ENCODE measurements at places on chromosomes 12 and 14.
A peak's percentile ranks its signal among the peaks of the same experiment; 100 is the strongest.

GRCh38 chr14:105220699-105221597 lies 27.4 kb upstream of the BTBD6 start:
- no peak for DNase-seq

DNA sequence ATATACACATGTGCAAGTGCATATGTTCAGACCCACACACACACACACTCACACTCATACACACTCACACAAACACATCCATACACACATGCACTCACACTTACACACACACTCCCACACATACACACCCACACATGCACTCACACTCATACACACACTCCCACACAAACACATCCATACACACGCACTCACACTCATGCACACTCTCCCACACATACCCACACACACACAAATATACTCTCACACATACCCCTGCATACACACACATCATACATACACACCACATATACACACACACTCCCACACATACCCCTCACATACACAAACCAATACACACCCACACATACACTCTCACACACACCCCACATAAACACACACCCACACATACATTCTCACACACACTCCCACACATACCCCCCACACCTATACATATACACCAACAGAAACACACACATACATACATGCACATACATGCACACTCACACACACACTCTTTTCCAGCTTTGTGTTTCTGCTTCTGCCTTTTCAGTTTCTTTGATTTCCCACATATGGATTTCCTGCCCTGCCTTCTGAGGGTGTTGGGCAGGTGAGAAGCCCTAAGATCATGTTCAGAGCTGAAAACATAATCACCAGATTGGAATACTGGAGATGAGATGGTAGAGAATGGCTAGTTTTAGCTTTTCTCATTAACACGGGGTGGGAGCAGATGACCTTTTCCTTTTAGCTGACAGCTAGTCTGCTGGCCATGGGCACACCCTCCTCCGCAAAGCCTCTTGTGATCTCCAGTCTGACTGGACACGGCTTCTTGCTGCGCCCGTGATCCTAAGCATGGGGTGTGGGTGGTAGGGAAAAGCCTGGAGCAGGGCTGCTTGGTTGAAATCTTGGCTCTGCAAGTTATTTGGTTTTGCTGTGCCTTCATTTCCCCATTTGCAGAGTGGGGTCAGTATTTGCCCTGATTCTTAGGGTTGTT lies 214.0 kb downstream of the CHST11 start:
- no peak for DNase-seq

DNA sequence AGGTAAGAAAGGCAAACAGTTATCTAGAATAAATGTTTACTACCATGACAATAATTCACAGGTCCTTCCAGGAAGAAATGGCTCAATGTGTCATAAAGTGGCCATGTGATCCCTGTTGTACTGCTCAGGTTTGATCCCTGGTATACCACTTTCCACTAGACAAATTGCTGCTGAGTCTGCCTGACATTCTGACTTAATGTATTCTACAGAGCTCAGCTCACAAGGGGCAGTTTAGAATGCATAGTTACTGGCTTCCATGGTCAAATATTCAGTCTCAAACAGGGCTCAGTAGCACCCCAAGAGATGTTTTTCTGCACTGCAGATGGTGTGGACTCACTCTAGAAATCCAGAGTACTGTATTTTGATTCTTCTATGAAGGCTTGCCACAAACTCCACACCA lies 21.8 kb downstream of the TSHR start:
- DNase-seq: no peak

DNA sequence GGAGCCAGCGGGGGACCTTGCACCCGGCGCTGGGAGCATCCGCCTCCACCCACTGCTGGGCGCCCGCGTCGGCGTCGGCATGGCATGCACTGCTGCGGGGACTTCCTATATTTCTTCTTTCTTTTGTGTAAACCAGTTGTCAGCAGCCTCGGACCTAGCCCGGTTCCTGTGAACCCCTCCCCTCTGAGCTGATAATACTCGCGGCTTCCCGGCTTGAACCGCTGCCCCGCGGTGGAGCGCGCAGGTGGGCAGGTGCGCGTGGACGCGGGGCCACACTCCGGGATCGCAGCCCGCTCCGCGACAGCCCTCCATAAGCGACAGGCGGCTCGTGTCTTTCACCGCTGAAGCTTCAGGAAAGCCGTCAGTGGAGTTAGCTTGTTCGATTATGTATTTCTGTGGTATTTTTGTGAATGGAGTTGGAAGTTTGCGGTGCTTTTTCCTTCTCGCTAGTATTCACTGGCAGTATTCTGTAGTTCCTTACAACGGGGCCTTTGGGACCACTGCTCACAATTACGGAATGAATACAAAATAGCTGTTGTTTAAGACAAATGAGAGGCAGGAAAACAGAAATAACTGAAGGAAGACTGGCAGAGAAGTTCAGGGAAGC lies 870 bp downstream of the BMAL2 start:
- DNase-seq: no peak

- DNase-seq: no peak
Observed at GRCh38 chr12:82800185-82800584, 113.5 kb downstream of the TMTC2 start.

GRCh38 chr12:117212563-117213190 lies 22.4 kb upstream of the FBXO21 start:
- peak; percentile 30 for DNase-seq

DNA sequence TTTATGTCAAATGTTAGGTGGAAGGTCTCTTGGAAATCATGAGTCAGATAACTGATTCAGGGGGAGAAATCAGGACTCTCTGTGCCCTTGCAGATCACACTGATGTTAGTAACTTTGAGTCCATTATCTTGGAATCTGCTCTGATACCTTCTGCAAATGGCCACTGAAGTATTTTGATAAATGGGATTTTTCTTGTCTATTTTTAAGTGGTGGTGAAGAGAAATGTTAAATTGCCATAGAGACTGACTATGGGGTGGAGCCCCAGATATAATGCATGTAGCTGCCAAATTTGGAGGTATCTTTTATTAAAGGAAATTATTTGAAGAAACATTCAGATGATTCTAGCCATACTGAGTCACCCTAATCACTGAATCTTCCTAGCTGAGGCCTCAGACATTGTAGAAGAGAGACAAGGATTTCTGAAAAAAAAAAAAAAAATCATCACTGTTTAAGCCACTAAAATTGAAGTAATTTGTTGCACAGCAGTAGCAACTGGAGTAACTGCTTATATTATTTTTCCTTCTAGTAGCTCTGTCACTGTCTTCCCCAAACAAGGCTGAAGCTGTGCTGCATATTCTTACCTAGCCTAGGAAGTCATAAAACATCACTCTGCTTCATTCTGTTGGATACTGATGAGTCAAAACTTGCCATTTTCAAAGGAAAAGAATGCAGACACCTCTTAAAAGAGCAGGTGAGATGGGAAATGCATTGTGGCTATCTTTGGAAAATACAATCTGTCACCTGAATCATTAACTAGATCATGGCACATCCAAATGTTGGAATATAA lies 36.0 kb upstream of the CLEC14A start:
- DNase-seq: no peak

DNA sequence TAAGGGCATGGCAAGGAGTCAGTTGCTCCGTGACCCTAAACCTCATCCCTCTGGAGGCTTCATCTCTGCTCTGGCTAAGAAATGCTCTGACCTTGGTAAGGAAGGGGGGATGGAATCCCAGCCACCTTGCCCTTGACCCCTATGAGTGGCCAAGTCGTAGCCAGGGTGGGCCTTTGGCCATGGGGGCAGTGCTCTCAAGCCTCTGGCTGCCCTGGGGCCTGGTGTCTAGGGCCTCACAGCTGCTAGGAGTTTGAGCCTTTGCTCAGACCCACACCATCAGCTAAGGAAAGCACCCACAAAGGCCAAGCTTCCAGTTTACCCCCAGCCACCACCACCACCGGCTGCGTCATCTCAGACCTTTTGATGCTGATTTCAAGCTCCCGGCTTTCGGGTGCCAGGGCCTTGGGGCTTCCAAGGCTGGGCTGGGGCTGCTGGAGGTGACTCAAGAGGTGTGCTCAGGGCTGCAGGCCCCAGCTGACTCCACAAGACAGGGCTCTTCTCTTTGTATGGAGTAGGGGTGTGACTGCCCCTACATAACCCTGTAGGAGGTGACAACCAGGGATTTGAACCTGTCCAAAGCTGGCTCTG lies 3.7 kb downstream of the ASB2 start:
- DNase-seq: no peak

- no peak for DNase-seq
Observed at GRCh38 chr12:101769865-101770264, 30.6 kb upstream of the SYCP3 start.

- DNase-seq: no peak
Observed at GRCh38 chr12:65432114-65432513, 153.6 kb downstream of the MSRB3 start.

- DNase-seq: peak; percentile 46
Observed at GRCh38 chr12:121530600-121531355, 50.0 kb downstream of the KDM2B start.

DNA sequence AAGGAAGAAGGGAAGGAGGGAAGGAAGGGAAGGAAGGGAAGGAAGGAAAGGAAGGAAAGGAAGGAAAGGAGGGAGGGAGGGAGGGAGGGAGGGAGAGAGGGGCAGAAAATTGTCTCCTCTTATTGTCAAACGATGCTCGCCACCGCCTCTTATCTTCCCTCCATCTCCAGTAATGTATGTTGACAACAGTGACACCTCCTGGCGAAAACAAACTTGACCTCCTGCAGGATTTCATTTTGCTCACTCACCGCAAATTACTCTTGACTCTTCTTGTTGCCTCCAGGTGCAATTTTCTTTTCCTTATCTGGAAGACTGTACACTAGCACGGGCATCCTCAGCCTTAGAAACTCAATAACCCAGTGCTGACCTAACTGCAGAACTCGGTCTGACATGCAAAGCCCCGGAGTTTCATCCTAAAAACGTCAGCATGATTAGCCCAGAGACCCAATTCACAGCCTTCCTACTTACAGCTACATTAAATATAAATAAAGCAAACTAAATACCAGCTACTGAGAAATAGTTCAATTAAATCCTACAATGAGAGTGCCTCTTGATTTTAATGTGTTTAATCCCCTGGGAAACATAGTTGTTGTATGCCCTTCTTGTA lies 512.4 kb upstream of the TMPO start:
- DNase-seq: no peak

- peak; percentile 69 for DNase-seq
Observed at GRCh38 chr12:56129206-56129941, 1.3 kb downstream of the ESYT1 start.

- no peak for DNase-seq
Observed at GRCh38 chr14:55600784-55601561, 21.0 kb downstream of the KTN1 start.

- no peak for DNase-seq
Observed at GRCh38 chr12:122891661-122892525, 4.0 kb downstream of the VPS37B start.

DNA sequence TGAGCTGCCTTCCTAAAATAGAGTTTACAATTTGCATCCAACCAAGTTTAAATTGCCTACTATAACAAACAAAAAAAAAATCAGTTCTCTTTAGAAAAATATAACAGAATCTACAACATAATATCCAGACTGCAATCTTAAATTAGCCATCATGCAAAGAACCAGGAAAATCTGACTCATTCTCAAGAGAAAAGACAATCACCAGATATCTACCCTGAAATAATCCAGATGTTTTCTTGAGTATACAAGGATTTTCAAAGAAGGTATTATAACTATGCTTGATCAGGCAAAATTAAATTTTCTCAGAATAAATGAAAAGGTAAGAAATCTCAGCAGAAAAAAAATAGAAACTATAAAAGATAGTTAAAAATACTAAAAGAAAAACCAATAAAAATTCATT lies 115.6 kb downstream of the CCER1 start:
- no peak for DNase-seq

GRCh38 chr14:68683326-68683725 lies 109.5 kb downstream of the ZFP36L1 start:
- DNase-seq: no peak

DNA sequence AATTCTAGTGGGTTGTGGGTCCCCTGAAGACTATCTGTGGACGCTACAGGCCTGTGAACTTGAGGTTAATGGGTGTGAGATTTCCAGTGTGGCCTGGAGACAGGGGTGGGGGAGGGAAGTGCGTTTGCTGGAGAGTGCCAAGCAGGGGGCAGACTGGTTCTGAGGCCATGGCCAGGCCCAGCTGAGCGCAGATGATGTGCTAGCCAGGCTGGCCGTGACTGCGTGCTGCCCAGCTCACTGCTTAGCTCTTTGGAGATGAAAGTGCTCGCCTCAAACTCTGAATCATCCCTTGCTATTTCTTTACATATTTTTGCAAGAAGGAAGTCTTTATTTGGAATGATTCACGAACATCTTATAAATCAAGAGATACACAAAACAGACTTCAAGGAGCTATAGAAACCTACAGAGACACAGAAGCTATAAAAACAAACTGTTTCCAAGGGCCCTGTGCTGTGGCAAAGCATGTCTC lies 75.2 kb upstream of the PLEKHG3 start:
- no peak for DNase-seq

DNA sequence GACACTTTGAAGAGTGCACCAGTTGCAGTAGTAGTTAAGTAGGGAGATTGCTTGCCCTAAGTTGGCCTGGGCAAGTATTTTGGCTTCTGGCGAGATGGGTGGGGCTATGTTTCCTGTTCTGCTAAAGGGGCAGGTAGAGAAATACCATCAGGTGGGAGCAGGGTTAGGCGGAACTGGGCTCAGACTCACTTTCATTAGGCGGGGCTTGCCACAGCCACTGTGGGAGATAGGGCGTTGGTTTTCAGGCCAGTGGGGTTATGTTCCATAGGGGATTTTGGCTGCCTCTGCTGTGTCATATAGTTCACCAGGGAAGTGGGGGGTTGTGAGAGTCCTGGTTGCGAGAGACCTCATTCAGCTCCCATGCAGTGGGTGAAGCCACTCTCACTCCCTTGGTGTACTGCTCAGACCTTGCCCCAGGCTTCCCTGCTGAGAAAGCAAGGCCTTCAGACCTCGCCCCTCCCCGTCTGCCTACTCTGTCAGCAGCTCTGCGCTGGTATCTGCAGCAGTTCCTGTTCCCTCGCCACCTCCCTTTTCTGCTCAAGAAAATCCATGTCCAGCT lies 43.3 kb downstream of the AEBP2 start:
- DNase-seq: peak; percentile 2

DNA sequence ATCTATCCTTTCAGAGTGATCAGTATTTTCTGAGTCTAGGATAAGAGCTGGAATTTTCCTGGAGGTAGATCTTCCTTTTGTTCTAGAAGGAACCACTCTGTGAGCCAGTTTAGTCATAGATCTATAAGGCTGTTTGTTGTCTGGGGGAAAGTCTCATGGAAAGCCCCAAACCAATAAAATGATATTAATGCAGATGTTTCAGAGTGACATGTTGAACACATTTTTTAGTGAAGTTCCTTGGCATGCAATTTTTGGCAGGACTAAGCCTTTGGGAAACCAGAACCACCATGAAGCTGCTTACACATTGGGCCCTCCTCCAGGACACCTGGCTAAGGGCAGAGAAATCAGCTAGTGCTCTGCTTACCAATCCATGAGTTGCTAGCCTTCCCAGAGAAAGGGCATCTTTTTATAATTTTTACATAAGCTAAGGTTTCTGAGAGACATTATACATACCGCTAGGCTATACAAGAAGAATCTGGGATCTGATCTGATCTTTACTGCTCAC lies 101.5 kb upstream of the PCED1B start:
- DNase-seq: no peak

- no peak for DNase-seq
Observed at GRCh38 chr12:106945261-106945851, 10.4 kb upstream of the TMEM263 start.

GRCh38 chr12:19627719-19628118 lies 188.4 kb downstream of the AEBP2 start:
- DNase-seq: no peak

Measured in activated CD8-positive, alpha-beta memory T cell treated with anti-CD3 and anti-CD28 coated beads for 1 hour (primary cell).